ENCODE measurements at places on chromosomes 13 and 19.

DNA sequence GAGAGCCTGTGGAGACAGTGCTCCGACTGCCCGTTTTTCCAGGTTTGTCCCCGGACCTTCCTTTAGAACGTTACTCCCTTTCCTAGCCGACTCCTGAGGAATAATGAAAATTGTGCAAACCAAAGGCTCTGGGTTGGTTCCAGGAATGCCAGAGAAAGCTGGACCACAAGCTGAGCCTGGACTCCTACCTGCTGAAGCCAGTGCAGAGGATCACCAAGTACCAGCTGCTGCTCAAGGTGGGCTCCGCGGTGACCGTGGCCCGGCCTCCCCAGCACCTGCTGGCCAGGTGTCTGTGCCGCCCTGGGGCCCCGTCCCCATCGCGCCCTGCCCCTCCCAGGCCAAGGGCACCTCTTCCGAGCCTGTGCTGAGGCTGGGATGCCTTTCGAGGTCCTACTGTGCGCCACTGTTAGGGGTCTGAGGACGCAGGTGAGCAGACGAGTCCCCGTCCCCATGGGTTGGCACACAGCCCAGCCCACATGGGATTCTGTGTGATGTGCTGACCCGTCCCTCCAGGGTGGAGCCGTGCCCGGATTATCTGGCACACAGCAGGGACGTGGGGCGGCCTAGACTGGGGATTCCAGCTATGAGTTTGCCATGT is 20.5 kb upstream of the F7 start:
- no peak for DNase-seq

DNA sequence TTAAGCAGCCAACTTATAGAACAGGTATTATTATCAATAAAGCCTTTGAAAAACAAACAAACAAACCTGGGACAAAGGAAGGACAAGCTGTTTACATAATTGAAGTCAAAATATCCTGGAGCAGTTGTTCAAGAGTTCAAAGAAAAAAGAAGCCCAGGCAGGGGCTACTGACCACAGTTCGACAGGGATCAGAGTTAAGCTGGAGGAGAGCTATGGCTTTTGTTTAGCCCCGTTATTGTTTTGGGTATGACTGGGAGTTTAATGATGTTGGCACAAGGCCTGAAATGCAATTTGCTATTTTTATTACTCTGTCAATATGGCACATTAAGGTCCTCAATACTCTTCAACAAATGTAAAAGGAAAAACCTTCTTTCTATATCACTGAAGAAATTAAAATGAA is 624.4 kb upstream of the KLHL1 start:
- DNase-seq: no peak

- no peak for DNase-seq
Observed at GRCh38 chr13:41557719-41558118, 100.4 kb downstream of the RGCC start.

DNA sequence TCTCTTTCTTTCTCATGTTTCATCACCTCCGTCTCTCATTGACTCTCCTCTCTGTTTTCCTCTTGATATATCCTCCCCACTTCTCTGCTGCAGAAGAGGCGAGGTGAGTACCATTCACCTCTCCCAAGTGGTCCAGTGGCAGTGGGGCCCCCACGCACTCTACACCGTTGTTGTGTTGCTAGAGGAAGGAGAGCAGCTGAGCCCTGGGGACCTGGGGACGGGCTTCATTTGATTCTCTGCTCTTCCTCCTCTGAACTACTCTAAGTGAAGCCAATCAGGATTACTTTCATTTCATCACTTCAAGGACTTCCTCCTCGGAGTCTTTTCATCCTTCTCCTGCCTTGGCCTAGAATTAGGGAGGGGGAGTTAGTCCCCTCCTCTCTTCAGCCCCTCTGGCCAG is 64.6 kb downstream of the CCNE1 start:
- DNase-seq: no peak

DNA sequence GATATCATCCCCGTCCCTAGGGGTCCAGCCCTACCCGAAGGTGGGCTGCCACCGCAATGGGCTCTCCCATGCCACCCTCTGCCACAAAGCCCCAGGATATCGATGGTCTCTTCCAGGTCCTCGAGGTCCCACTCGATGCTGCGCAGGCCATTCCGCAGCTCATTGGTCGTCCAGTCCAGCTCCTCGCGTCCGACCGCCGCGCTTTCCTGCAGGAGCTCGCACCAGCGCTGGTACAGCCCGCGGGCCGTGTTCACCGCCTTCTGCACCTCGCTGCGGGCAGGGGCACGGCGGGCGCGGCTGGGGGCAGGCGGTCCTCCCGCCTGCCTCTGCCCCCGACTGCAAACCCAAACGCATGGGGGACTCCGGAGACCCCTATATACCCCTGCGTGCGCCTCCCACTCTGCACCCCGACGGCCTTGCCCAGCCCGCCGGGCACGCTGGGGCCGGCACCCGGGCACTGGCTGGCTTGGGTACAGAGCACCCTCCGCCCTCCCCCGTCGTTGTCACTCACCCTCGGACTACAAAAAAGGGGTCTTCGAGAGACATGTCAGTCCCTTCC is 468 bp downstream of the STX10 start:
- peak; percentile 35 for DNase-seq

GRCh38 chr19:27777726-27778125 is 1435.2 kb downstream of the UQCRFS1 start:
- DNase-seq: no peak

All from Ammon's horn (tissue), 1 donor.